Renal cortex interstitium (tissue), 15 donors: ENCODE measurements at places on chromosomes 1 and 21. TPM values are rescaled to one million over a fixed set of nuclear protein-coding genes. Genes with fewer than 3 reads are reported as not detected.

AIM2 gene
- polyA plus RNA-seq, result not detected

RBM11 gene
- 3.7 TPM for polyA plus RNA-seq

DNA sequence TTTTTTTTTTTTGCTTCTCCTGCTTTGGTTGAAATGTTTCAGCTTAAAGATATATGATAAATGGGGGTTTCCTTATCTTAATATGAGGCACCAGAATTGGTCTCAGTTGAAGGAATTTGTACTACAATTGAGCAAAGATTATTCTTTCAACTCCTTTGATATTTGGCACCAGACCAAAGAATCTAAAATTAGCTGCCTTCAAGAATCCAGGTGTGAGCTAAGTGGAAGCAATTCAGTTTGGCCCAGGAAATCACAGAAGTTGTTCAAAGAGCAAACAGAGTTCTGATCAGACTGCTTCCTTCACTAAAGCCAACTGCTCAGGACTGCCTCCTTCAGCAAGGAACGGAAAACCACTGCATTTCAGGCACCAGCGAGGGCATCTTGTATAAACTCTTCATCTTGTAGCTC, 68.3 kb upstream of the BCAR3 start:
- no peak for DNase-seq

KPRP gene
- polyA plus RNA-seq, result not detected

LCE1E gene
- polyA plus RNA-seq, result not detected

ZNF695 gene
- 4.4 TPM for polyA plus RNA-seq

- no peak for DNase-seq
Measured at GRCh38 chr1:14815175-14815877, 216.8 kb downstream of the KAZN start.

LRRC71 gene
- 0.83 TPM for polyA plus RNA-seq

ACKR1 gene
- 0.36 TPM for polyA plus RNA-seq

GRCh38 chr1:201471772-201472171, 2.8 kb upstream of the PHLDA3 start:
- DNase-seq, result no peak

RAB3B gene
- 5.0 TPM for polyA plus RNA-seq

DNA sequence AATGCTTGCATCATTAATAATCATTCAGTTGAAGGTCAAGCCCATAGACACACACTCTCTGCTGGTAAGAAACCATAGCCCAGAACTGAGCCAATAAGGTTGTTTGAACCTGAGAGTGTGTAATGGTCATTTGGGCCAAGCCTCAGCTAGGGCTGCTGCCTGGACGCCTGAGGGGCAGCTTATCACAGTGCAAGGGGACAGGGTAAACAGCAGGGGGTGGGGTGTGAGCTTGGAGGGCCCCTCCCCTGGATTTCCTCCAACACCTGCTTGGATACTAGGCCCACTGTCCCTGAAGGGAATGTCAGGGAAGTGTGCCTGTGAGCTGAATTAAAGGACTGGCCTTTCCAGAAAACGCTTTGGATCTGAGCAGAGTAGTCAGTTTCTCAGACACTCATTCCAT, 24.6 kb upstream of the CNTN2 start:
- DNase-seq, result no peak

DNA sequence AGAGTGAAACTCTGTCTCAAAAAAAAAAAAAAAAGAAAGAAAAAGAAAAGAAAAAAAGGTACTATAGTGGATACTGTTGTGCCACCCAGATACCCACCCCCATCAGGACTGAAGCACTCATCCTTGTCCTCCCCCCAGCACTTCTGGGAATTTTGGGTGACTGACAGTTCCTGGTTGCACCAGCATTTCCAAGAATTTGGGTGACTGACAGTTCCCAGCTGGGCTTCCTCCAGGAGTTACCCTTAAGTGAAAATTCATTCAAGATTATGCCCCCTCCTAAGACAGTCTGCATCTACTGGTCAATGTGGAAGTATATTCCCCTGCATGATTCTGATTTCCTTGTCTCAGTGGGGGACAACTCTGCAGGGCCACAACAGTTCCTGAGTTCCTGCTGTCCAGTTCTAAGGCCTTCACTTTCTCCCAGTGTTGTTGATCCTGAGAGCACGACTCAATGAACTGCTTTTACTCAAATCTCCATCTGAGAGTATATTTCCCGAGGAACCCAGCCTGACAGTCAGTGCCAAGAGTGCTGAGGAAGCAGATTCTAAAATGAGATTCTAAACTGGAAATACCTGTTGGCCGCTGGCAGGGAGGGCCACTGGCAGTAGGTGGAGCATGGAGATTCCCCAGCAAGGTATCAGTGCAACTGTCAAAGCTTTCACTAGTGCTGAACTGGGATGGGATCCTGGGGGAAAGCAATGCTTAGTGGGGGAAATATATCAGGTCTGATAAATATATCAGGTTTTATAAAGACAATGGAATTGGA, 18.5 kb downstream of the RIIAD1 start:
- DNase-seq, result no peak

RABIF gene
- polyA plus RNA-seq, result 11.2 TPM

DNA sequence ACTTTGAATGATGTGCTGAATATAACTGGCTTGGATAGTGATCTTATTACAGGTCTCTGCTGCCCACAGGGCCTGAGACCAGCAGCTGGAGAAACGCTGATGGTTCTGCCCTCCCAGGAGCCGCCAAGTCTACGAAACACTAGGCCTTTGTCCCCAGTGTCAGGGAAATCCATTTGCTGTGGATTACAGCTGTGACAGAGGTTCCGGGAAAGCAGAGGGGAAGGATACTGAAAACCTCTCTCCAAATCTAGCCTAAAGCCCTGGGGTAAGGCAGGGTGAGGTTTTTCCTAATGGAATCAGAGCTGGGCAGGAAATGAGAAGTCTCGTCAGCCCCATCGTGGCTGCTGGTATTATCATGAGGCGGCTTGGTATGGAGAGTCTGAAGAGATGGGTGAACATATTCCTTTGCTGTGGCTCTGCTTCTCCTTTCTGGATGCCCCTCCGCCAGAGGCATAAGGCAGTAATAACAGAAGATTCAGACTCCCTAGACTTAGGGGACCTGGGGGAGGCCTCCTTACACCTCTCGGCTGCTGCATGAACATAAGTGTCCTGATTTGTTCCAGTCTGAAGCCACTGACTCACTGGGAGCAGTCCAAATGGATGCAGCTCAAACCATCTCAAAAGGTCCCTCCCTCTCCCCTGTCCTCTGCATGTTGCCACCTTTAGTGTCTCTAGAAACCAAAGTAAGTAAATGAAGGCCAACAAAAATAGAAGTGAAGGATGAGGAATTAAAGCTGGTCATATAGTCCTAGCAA, 48.1 kb downstream of the PHC2 start:
- DNase-seq, result no peak

KIAA0319L gene
- polyA plus RNA-seq, result 64.2 TPM

ZNF683 gene
- polyA plus RNA-seq, result not detected

DNA sequence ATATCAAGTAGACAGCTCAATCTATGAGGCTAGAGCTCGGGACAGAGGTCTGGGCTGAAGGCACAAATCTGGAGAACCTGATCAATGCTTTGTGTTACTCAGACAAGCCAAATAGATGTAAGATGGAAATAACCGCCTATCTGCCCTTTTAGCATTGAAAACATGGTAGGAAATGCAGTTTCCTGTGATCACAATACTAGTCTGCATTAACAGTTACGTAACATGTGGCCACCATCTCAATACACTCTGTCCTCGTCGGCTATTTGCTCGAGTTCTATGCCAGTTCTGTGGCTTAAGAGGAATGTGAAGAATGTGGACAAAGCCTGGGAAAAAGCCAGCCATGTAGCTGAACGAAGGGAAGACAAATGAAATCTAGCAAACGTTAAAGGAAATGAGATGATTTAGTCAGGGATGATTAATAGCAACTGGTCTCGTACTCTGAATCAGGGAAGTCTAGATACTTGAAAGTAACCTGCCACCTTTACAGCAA, 73.3 kb downstream of the HSF2BP start:
- DNase-seq, result peak; percentile 61

OR6N1 gene
- not detected for polyA plus RNA-seq

GRCh38 chr1:42738678-42739226, 1.3 kb downstream of the CLDN19 start:
- no peak for DNase-seq

DNA sequence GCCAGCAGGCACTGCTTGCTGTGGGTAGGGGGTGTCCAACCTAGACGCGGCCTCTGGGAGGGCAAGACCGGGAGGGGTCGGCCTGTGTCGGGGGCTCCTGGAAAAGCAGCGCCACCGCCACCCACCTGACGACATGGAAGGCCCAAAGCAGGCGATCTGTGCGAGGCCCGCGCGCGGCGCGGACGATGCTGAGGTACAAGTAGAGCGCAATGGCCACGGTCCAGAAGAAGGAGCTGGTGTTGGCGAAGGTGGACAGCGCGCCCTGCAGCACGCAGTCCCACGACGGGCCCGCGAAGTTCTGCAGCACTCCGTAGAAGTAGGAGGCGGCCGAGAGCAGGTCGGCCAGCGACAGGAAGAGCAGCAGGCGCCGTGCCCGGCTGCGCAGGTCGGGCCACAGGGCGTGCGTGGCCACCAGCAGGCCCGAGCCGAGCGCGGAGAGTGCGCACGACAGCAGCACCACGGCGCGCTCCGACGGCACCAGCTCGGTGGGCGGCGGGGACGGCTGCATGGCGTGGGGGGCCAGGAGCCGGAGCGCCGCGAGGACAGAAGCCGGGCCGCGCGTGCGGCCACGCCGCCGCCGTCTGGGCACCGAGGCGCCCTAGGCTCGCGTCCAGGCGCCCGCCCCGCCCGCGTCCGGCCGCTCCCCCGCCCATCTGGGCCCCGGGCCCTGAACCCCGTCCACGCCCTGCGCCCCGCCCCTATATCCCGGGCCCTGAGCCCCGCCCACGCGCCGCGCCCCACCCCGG, at the start of gene GPR157:
GPR157 (minus strand) TSS at position 583 of the 746 bp plus-strand sequence; CDS start at position 508, 75 bp downstream.
- no peak for DNase-seq

DNA sequence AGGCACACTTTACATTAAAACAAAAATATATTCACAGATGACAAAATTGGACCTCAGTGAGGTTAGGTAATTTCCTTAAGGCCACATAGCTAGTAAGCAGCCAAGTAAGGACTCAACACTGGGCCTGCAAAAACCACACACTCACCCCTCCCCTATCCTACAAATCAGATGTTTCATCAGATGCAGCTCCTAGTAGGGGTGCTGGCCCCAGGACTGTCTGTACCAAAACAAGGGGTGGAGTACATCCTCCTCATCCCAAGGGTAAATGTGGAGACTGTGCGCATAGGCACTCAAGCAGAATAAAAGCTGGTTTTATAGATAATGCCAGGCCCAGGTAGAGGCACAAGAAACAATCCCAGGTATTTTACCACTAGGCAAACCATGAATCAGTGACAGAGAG, 25.7 kb downstream of the URB1 start:
- no peak for DNase-seq

GRCh38 chr1:184326278-184326677, 60.6 kb upstream of the C1orf21 start:
- DNase-seq, result no peak

GRCh38 chr1:234658138-234658537, 48.2 kb upstream of the IRF2BP2 start:
- DNase-seq, result no peak

DNA sequence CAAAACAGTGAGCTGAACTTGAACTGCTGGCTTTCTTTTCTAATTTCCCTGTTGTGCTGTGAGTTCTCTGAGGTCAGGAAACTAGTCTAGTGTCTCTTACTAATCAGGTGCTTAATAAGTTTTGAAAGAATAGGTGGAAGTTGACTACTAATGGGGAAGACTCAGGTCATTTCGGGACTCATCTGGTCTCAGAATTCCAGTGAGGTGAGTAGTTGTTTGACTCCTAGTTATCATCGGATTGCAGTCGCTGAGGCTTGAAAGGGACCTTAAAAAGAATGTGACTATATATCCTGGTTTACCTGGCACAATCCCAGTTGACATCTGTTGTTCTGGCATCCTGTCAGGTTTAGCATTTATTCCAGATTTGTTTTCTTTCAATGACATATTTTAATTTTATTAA, 81.4 kb upstream of the SPAG17 start:
- no peak for DNase-seq

DNA sequence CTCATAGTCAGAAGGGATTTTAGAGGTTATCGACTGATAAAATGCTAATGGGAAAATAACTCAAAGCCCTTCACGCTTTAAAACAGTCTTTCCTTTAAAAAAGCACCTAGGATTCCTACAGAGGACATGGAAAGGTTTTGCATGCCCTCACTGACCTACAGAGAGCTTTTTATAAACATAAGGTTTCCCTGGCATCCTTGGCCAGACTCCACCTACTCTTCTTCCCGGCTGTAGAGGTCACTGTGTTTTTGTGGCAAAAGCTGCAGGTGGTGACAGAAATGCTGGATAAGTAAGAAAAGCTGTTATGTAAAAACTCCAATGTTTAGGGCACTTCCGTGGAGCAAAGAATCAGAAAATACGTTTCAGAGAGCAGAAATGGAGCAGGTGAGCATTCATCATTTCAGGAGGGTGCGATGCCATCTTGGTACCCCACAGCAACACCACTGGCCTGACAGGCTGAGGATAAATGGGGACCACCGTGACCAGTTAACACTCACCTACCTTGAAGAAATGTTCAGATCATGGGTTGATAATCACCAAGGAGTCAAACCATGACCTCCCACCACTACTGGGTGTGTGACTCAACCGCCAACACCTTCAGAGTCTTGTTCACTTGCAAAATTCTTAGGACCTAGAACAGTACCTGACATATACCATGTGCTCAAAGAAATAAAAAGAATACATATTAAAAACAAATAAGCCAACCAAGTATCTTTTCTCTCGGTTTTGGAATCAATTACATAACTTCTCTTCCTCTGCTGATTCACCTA, 46.6 kb downstream of the SSBP3 start:
- no peak for DNase-seq

GRCh38 chr1:2383576-2383975, 7.8 kb downstream of the MORN1 start:
- DNase-seq, result no peak

LCE6A gene
- not detected for polyA plus RNA-seq

PIGR gene
- polyA plus RNA-seq, result 1.6 TPM

ADAM15 gene
- 57.2 TPM for polyA plus RNA-seq

MYOC gene
- 0.23 TPM for polyA plus RNA-seq

TOR3A gene
- 23.1 TPM for polyA plus RNA-seq

GRCh38 chr1:156559086-156559796, 13.1 kb downstream of the IQGAP3 start:
- DNase-seq, result no peak
